Stimulated activated CD8-positive, alpha-beta memory T cell treated with anti-CD3 and anti-CD28 coated beads, Interleukin-7, amount 100 ng/mL, for 1 hour (primary cell): ENCODE measurements at places on chromosomes 6 and 20.

- DNase-seq: no peak
Observed at GRCh38 chr20:23119456-23120216, 33.5 kb upstream of the CD93 start.

DNA sequence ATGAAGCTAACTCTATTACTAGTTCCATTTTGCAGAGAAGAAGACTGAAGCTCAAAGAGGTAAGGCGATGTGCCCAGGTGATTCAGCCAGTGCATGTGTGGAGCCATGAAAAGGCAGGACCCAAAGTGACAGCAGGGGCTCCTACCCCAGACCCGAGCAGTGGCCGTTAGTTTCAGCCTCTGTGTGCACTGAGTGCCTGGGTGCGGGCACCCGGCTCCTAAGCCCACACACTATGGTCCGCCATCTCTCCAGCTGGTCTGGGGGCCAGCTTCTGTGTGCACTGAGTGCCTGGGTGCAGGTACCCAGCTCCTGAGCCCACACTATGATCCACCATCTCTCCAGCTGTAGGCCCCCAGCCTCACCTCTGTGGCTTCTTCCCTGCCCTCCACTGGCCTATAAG lies 123.5 kb upstream of the CST7 start:
- DNase-seq: no peak

DNA sequence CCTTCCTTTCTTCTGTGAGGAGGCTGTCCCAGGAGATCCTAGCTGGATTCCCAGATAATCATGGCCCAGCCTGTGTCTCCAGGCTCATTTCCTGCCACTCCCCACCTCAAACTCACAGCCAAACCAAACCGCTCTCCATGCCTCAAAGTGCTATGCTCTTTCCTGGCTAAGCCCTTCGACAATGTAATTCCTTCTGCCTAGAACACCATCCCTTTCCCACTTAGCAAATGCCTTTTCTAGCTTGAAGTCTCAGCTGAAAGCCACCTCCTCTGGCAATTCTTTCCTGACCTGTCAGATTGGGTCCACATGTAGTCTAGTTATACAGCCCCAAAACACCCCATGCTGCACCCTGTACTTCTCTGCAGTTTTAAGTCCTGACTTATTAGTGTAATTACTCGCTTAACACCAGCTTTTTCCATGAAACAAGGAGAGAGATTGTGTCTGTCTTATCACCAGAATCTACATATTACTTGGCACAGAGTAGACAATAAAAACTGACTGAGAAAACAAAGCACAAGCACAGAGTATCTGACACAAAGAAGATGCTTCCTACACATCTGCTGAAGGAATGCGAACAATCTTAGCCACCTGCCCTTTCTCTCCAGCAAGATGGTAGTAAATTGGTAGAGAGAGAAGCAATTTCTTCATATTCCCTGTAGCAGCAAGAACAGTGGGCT lies 5.4 kb downstream of the TRIM26 start:
- no peak for DNase-seq

- no peak for DNase-seq
Observed at GRCh38 chr20:1267161-1267560, 1.1 kb downstream of the SNPH start.

GRCh38 chr6:99905209-99906106 lies 88.6 kb downstream of the MCHR2 start:
- no peak for DNase-seq

- DNase-seq: no peak
Observed at GRCh38 chr6:142716097-142716496, 228.9 kb downstream of the HIVEP2 start.

DNA sequence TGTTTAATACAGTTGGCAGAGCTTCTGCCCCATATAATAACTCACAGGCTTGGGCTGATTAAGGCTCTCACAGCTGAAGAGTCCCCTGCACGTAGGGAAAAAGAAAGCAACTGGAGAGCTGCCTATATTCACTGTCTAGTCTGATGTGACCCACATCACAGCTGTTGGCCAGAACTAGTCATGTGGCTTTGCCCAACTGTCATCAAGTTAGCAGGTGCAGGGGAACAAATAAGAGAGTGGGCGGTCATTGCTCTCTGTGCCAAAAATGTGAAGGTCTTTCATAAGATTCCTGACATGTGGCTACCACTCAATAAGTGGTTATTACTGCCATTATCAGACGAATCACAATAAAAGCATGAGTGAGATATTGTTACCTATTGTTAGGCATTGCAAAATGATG lies 665.2 kb downstream of the DOK5 start:
- DNase-seq: no peak

DNA sequence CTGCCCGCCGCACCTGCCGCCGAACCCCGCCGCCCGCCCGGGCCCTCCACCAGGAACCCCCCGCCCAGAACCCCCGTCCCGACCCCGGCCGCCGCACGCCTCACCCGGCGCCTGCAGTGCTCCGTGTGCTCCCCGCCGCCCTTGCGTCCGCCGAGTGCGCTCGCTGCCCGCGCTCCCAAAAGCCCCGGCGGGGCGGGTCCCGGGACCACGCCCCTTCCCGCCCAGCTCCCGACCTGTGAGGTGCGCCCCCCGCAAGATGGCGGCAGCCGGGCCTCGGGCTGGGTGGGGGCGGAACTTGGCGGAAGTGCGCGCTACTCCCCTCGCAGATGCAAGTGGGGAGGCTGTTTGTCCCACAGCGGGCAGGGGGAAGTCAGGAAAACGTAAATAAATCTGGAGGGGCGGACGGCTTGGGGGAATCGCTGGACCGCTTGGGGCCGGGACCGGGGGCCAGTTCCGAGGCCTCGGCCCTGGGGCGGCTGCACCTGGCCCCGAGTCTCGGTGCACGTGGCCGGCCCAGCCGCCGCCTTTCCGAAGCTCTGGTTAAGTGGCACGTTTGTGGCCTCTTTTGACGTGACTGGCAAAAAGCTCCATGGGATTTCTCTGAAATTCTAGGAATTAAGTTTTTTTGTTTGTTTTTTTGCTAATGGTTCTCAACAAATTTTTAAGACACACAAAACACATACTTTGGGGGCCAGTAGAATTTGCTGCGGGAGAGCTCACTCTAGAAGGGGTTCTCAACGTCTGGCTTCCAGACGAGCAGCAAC lies at the start of gene EZR:
Gene EZR, minus strand, starts transcription at position 156 of the 764 bp plus-strand sequence. CDS start 1,275 bp downstream, outside the sequence.
- peak; percentile 72 for DNase-seq

GRCh38 chr20:22619272-22619671 lies 34.9 kb upstream of the FOXA2 start:
- DNase-seq: no peak

GRCh38 chr6:8065519-8065911 lies 1.3 kb upstream of the BLOC1S5 start:
- no peak for DNase-seq

GRCh38 chr6:90383196-90383822 lies 86.7 kb upstream of the BACH2 start:
- DNase-seq: no peak

GRCh38 chr6:107106165-107106564 lies 9.2 kb downstream of the BEND3 start:
- DNase-seq: no peak

- DNase-seq: no peak
Observed at GRCh38 chr6:43284991-43285781, 12.9 kb upstream of the SLC22A7 start.

DNA sequence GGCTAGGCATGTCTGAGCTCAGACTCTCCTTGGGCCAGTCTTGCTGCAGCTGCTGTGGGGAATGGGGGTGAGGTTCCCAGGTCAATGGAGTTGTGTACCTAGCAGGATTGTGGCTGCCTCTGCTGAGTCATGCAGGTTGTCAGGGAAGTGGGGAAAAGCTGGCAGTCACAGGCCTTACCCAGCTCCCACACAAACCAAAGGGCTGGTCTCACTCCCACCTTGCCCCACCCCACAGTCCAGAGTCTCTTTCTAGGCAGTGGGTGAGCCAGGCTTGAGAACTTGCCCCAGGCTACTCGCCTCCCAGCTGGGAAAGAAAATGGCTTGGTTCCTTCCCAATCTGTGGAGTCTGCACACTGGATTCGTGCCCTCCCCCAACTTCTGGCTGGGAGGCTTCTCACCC lies 65.7 kb downstream of the SCP2D1 start:
- DNase-seq: no peak

DNA sequence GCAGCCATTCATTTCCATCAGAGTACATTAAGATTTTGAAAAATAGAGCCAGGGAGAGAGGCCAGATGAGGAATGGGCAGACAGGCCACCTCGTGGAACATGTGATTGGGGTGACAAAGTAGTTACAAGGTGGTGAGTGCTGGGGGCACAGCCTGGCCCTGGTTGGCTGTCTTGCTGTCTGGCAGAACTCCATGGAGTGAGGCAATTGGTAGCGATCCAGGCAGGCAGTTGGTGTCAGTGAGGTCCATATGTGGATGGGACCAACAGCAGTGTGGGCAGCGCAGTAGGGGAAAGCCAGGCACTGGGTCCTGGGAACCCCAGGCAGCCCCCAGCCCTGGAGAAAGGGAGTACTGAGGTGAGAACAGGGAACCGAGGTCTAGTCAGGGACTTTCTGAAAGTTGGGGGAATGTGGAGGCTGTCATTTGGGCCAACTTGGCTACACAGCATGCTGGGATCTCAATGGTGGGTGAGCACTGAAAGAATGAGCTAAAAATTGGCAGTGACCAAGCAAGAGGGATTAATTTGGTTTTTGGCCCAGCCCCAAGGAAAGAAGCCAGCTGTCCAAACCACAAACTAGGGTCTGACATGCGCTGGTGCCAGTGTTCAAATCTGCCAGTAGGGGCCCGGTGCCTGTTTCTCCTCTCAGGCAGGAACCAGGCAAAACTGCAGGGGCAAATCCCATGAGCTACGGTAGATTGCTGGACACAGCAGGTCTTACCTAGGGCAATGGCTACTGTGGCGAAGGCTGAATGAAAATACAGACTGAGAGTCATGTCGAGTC lies 61.4 kb upstream of the E2F3 start:
- DNase-seq: no peak

DNA sequence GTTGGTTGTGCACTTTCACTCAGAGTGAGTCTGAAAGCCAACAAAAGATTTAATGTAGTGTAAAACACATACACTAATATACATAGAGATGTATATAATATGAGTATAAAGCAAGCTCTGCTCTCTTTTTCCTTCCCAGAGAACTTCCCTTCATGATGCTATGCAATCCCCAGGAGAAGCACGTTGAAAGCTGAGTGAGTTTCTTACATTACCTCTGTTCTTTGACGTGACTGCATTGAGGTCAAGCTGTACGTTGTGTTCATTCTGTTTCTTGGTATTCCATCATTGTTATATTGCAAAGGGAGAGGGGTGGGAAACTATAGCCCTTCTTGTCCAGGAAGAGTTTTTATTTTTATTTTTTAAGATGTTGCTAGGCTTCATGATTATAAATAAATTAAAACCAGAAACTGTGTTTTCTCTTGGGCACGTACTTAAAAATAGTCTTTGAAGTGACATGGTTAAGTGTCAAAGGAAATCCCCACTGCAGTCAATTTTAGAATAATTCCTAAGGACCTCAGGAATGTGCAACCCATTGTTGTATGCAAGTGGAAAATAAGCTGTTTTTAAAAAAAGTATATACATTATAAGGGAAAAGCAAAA lies 651.0 kb downstream of the CD109 start:
- no peak for DNase-seq

- DNase-seq: no peak
Observed at GRCh38 chr6:109816452-109817374, 125.6 kb downstream of the FIG4 start.

- DNase-seq: no peak
Observed at GRCh38 chr20:48166082-48166835, 381.0 kb upstream of the SULF2 start.

DNA sequence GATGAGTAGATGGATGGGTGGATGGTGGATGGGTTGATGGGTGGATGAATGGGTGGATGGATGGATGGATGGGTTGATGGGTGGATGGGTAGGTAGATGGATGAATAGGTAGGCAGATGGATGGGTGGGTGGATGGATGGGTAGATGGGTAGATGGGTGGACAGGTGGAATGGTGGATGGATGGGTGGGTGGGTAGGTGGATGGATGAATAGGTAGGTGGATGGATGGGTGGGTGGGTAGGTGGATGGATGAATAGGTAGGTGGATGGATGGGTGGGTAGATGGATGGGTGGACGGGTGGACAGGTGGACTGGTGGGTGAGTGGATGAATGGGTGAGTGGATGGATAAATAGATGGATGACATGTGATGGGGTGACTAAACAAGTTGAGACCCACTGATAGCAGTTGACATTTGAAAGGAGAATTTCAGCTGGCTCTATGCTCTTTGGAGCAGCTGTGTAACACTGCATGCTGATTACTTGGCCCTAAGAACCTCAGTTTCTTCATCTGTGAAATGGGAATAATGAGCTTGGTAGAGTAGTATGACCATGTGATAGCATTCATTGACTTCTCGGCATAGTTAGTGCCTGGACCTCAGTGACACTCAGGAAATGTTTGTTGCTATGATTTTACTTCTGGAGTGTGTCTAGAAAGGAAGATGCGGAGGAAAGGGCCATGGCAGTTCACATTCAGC lies 184.3 kb downstream of the NFATC2 start:
- no peak for DNase-seq

DNA sequence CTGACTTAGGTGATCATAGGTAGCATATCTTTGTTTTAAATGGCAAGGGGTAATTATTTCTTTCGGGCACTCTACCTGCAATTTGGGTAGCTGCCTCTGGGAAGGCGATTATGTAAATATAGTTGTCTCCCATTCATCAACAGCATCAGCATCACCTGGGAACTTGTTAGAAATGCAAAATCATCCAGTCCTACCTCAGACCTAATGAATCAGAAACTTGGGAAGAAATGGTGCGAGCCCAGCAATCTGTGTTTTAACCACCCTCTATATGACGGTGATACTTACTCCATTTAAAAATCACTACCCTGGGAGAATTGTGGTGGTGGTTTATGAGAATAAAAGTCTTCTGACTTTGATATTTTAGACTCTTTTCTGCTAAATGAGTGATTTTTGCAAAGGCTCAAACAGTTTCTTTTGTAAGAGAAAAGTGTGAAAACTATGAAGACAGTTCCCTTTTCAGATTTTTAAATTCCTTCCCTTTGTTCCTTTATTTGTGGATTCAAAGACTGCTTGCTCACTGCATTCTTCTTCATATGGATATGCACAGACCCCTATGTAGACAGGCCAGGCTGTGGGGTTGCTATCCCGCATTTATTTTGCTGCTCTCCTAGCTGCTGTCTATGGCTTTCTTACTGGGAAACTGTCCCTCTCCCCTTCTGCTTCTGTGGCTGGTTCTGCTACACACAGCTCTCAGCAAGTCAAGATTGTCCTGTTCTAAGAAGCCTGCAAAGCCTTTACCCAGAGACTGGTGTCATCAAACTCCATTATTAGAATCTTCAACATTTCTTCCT lies 365.3 kb downstream of the RNF144B start:
- DNase-seq: no peak

GRCh38 chr6:143934867-143935266 lies 70.6 kb downstream of the ZC2HC1B start:
- no peak for DNase-seq

- no peak for DNase-seq
Observed at GRCh38 chr6:119312441-119312840, 37.1 kb downstream of the MAN1A1 start.

- no peak for DNase-seq
Observed at GRCh38 chr20:51361258-51361657, 181.3 kb downstream of the NFATC2 start.

DNA sequence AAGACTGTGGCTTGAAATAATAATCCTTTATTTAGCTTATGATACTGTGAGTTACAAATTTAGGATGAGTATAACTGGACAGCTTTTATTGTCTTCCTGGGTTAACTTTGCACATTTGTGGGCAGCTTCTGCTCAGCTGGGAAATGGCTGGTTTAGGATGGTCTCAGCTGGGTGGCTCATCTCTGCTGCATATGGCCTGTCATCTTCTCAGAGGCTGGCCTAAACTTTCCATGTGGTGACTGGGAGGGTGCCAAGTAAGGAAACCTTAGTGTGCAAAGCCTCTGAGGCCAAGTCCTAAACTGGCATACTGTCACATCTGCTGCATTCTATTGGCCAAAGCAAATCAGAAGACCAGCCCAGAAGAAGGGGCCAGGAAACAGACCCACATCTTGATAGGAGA lies 40.2 kb downstream of the BTBD3 start:
- DNase-seq: no peak
